AG08395 (cell line): ENCODE measurements at places on chromosomes 13 and 19.
A peak's percentile ranks its signal among the peaks of the same experiment; 100 is the strongest.

GRCh38 chr13:103539265-103539664 lies 473.0 kb upstream of the SLC10A2 start:
- DNase-seq = no peak

DNA sequence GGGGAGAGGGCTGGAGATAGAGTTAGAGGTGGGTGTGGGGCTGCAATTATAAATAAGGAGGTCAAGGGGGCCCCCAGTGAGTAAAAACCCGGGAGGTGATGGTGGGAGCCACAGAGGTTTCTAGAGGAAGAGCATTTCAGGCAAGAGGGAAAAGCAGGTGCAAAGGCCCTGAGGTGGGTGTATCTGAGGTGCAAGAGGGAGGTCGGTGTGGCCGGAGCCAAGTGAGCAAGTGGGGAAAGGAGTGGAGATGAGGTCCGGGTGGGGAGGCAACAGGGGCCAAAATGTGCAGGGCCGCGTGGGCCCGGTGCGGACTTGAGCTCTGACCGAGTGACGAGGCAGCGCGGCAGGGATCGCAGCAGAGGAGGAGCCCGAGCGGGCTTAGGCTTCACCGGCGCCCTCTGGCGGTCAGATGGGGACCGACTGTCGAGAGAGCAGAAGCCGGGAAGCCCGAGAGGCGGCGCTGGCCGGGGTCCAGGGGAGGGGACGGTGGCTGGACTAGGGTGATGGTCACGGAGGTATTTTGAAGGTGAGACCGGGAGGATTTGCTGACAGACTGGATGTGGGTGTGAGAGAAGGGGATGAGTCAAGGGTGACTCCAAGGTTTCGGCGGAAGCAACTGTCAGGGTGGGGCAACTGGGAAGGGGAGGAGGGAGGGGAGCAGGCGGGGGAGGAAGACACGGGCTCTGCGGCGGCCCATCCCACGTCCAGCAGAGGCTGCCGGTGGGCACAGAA lies 17.7 kb upstream of the SPACA4 start:
- DNase-seq = peak; percentile 90

DNA sequence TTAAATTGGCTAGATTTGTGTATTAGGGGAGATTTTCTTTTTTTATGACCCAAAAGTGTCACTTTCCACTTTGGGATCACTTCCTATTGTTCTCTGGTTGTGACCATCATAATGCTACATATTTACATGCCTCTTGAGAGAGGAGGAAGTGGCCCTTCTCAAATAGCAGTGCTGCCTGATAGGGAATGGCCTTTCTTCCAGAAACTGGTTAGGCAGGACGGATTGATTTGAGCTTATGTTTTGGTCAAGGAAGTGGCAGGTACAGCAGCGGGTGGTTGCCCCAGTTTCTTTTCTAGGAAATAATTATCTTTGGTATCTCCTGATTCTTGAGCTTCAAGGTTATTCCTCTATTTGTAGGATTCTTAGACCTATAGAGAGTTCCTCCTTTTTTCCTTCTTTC lies 21.9 kb upstream of the WTIP start:
- no peak for DNase-seq

GRCh38 chr13:42048342-42048683 lies at the start of gene DGKH:
Gene DGKH (plus strand): TSS chr13:42048648. CDS start chr13:42048774, 126 bp downstream.
- DNase-seq = no peak

DNA sequence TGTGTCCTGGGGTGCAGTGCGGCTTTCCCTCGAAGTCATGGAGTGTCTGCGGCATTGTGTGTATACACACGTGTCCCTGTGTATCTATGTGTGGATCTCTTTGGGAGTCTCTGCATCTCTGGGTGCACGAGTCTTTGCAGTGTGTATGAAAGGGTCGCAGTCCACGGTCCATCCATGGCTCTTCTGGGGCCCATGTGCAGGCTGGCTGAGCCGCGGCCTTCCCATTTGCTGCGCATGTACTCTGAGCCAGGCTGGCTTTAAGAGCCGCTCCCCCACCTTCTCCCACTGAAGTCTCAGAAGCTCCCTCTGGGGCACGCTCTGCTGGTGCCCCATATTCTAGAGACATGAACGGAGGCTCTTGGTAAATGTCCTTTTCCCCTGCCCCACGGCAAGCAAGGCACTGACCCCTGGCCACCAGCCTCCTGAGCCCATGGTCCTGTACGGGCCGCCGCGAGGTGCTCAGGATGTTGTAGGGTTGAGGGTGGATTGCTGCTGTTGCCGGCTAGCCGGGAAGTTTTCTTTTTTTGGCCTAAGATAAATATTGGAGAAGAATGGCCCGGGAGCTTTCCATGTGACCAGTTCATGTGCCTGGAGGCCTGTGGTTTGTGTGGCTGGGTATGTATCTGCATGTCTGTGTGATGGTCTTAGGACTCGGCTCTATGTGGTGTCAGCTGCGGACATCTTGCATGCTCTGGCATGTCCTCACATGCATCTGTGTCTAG lies 31.9 kb downstream of the PAK4 start:
- DNase-seq = no peak

- DNase-seq = no peak
Observed at GRCh38 chr19:2372076-2372612, 12.1 kb downstream of the TMPRSS9 start.
